Stimulated activated CD4-positive, alpha-beta T cell treated with anti-CD3 and anti-CD28 coated beads, TNF-alpha, amount 100 ng/mL, for 4 hours (primary cell): ENCODE measurements at places on chromosomes 3 and 15.

DNA sequence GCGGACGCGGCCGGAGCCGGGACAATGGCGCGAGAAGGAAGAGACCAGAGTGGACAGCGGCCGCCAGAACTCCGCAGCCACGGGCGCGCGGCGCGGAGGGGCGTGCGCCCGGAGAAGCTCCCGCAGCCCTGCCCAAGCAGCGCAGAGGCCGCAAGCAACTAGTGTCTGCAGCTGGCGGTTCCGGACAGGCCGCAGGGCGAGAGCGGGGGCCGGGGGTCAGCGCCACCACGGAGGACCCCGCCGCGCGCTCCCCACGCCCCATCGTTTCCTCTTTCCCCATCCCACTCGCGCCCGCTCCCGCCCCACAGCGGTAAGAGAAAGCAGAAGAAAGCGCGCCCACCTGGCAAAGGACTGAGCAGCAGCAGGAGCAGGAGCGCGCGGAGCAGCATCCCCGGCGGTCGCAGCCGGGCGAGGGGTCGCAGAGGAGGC lies 440 bp downstream of the PRTG start:
- peak; percentile 9 for DNase-seq

- DNase-seq = no peak
Observed at GRCh38 chr3:55170444-55170843, 242.6 kb upstream of the LRTM1 start.

- DNase-seq = no peak
Observed at GRCh38 chr3:30672959-30673358, 66.6 kb downstream of the TGFBR2 start.

GRCh38 chr15:31554261-31554660 lies 227.6 kb downstream of the KLF13 start:
- DNase-seq = no peak

- no peak for DNase-seq
Observed at GRCh38 chr3:42720126-42720525, 17.5 kb upstream of the HHATL start.
